ENCODE measurements at places on chromosomes 3 and 15. TPM values are rescaled to one million over a fixed set of nuclear protein-coding genes. Genes with fewer than 3 reads are reported as not detected.

Gene CMTM8
- 5.9 TPM for total RNA-seq

Gene PLXNA1
- 3.9 TPM for total RNA-seq

Gene CCDC39
- total RNA-seq, result not detected

Gene NISCH
- 94.5 TPM for total RNA-seq

Gene ARPIN
- total RNA-seq, result not detected

Gene CHMP2B
- total RNA-seq, result 21.2 TPM

Gene RBPMS2
- total RNA-seq, result 0.10 TPM

Gene TRAIP
- total RNA-seq, result 30.9 TPM

Gene GPR149
- total RNA-seq, result not detected

GRCh38 chr3:5136211-5136918, 14.3 kb downstream of the ARL8B start:
- DNase-seq, result peak; percentile 56

DNA sequence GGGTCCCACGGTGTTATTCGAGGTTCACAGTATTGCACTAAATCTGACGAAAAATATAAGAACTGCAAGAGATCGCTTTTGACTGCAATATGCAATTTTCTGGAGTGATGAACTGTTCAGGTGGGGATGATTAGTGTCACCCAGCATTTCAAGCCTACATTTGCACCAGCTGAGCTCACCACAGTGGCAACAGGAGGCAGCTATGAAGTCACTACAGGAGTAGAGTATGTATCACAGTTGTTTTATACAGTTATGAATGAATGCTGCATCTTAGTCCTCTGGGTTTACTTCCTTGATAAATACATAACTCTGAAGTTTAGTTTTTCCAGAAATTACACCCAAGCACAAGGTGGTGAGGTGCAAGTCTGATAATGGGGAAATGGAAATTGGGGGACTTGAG, 69.6 kb downstream of the CHSY1 start:
- DNase-seq, result no peak

GRCh38 chr15:33209575-33210481, 15.3 kb upstream of the FMN1 start:
- DNase-seq, result no peak

DNA sequence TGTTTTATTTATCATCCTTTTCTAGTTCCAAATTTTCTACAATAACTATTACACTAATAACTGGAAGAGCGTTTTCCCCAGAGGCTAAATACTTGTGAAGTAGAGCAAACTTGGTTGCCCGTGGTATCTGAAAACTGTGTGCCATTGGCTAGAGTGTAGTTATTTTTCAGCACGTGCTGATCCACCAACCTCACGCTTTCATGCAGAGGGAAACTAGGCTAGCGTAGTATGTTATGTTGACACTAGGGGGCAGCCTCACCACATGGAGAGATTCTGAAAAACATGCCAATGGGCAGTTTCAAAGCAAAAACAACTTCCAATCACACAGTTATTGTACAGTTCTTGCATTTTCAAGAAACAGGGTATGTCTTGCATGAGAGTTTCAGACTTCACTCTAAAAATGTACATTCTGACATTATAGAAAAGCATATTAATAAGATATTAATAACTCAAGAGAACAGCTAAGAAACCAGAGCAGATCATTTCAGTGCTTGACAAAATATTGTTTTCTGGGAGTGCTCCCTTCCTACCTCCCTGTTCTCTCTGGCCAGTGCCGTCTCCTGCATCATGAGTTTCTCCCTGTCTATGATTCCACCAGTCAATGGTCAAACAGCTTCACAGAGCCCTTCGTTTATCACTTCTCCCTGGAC, 39.7 kb downstream of the SPATA12 start:
- DNase-seq, result peak; percentile 75

- DNase-seq, result no peak
Observed at GRCh38 chr3:17456046-17456445, 286.4 kb downstream of the TBC1D5 start.

DNA sequence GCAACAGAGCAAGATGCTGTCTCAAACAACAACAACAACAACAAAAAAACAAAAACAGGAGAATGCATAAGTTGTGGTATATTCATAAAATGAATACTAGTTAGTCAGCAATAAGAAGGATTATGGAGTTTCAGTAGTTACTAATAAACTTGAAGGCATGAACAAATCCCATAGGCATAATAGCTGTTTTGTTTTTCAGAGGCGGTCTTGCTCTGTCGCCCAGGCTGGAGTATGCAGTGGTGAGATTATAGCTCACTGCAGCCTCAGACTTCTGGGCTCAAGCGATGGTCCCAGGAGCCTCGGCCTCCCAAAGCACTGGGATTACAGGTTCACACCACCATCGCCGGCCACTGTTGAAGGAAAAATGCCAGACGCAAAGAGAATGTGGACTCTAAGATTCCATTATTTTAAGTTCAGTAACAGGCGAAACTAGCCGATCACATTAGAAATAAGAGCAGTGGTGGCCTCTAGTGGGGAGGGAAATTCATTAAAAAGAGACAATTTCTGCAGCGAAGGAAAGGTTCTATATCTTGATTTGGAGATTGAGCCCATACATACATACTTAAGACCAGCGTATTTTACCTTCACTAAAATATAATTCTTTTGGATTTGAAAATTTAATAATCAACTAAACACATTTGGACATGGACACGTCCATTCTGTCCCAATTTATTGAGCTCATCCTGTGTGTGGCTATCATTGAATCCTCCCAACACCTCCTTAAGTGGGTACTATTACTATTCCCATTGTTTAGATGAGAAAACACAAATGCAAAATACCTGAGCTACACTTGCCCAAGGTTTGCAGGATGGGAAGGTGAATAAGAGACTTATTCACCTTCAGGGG, 27.4 kb upstream of the HDAC11 start:
- peak; percentile 69 for DNase-seq

GRCh38 chr3:183285828-183286457, 32.9 kb downstream of the B3GNT5 start:
- DNase-seq, result peak; percentile 90

DNA sequence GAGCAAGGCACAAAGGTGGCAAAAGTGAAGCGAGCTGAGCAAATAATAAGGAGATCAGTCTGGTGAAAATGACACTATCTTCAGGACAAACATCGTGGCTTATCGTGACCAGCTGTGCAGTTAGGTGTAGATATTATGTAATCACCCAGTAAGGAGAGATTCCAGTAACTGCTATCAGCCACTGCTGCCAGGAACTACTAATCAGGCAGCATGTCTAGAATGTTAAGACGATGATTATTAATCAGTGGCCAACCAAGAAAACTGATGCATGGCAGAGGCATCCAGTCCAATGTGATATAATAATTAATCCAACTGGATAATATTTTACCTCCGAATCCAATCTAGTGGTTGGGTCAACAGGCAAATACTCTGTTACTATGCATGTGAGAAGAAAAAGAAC, 252.7 kb upstream of the ZPLD1 start:
- DNase-seq, result no peak

- DNase-seq, result no peak
Observed at GRCh38 chr15:93250950-93251349, 161.9 kb upstream of the RGMA start.

- no peak for DNase-seq
Observed at GRCh38 chr3:42129014-42129953, 38.1 kb downstream of the TRAK1 start.

- DNase-seq, result no peak
Observed at GRCh38 chr3:125177746-125178145, 34.8 kb downstream of the SLC12A8 start.

DNA sequence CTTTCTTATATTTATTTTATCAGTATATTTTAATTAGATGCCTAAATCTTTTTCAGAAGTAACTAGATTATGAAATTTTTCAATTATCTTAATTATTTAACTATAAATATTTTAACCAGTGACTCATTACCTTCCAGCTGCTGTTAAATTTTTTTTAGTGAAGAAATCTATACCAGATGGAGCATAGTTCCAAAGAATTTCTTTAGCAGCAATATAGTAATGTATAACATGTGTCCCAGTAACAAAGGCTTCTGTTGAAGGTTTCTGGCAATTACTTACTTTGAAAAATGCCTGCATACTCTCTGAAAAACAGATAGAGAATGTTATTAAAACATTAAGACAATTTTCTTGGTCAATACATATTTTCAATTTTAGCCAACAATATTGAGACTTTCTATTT, 45.1 kb upstream of the CP start:
- DNase-seq, result no peak

GRCh38 chr3:111979434-111980038, 710 bp downstream of the ABHD10 start:
- peak; percentile 23 for DNase-seq

- no peak for DNase-seq
Observed at GRCh38 chr3:108420926-108421325, 89.5 kb downstream of the MYH15 start.

- no peak for DNase-seq
Observed at GRCh38 chr3:1591327-1592028, 498.7 kb downstream of the CNTN6 start.

- no peak for DNase-seq
Observed at GRCh38 chr15:40854161-40854560, 10.3 kb downstream of the SPINT1 start.

DNA sequence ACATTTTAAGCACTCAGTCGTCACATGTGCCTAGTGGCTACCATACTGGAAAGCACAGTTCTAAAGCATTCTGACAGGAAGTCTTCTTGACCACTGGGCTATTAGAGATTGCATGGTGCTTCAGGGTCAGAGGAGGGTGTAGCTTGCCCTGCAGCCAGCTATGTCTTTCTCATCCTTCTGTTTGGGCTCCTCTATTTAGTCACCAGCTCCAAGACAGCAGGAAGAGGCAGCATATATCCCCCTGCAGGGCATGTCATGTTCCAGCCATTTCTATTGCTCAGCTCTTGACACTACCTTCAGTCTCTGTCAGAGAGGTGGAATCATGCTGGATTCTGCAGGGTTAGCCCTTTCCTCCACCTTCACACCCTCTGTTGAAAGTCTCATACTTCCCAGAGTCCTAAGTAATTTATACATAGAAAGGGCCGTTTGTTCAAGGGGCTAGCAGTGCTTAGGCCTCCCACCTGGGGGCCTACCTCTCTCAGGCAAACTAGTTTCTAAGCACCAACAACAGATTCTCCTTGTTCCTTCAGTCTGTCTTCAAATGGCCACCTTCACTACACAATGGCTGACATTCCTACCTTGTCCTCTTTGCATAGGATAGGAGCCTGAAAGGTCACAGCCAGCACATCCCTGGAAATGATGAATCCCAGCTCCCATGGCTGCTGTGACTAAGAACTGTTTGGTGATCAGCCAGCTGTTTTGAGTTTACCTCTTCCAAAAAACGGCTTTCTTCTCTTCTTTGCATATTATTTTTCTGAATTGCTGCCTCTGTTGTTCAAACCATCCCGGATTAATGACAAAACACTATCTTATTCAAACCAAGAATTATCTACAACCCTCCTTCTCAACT, 115.7 kb upstream of the BFSP2 start:
- no peak for DNase-seq

GRCh38 chr3:179476215-179476614, 24.9 kb upstream of the GNB4 start:
- no peak for DNase-seq

- no peak for DNase-seq
Observed at GRCh38 chr3:4426782-4427344, 40.2 kb downstream of the SUMF1 start.

DNA sequence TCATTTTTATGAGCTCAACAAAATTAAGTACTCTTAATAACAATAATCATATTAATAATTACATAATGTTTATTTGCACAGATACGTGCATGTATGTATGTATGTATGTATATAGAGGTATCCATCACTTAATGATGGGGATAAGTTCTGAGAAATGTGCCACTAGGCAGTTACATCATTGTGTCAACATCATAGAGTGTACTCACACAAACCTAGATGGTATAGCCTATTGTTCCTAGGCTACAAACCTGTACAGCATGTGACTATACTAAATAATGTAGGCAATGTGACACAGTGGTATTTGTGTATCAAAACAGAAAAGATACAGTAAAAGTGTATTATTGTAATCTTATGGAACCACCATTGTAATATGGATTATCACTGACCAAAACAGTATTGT, 874.7 kb upstream of the GBE1 start:
- no peak for DNase-seq

- no peak for DNase-seq
Observed at GRCh38 chr15:88658972-88659931, 20.4 kb downstream of the ISG20 start.

DNA sequence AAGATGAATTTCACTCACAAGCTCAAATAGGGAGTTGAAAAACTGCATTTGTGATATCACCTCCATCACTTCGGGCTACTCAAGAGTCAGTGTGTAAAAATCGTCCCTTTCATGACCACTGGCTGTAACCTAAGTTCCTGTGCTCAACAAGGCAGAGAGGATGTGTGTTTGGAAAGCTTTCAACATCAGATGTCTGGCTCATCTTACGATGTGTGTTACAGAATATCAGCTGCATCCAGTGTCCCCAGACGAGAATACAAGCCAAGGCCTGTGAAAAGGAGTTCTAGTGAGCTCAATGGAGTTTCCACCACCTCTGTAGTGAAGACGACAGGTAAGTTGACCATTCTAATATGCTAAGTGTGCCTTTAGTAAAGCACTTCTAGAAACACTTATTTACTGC, 65.5 kb upstream of the ADAMTSL3 start:
- no peak for DNase-seq

GRCh38 chr3:197753263-197753662, 3.6 kb downstream of the FYTTD1 start:
- no peak for DNase-seq

GRCh38 chr3:168341956-168342936, 246.5 kb upstream of the GOLIM4 start:
- DNase-seq, result no peak

DNA sequence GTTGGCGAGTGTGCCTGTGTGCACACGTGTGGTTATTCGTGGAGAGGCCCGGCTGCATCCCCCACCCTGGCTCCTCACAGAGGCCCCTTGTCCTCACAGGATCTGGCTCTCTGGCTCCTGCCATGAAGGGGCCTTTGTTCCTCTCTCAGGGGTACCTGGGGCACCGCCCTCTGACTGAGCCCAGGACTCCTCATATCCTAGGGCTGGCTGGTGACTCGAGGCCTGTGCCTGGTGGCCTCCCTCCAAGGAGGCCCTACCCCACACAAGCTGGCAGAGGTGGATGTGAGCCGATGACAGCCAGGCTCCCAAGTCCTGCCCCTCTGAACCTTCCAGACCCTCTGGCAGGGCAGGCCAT, 10.0 kb downstream of the PRKCD start:
- DNase-seq, result no peak

DNA sequence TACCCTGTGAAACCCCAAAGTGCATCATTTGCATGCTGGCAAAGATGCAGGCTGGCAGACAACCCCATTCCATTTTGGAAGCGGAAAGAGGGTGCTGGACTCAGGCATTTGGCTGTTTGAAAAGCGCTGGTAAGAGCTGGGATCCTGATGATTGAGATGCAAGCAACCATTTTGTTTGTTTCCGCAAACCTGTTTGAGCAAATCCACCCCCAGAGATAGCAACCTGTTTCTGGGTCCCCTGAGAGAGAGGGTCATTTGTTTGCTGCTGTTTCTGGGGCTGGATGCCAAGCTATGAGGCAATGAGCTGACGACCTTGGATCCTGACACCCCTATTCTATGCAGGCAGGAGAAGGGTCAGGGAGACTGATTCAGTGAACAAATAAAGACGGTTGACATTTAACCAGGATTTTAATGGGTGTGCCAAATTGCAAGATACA, 9.8 kb downstream of the SLC6A1 start:
- DNase-seq, result no peak

All from activated CD4-positive, alpha-beta T cell treated with anti-CD3 and anti-CD28 coated beads, Interleukin-2, amount 10 ng/mL, durations not matched to agents 7 days and 5 days (primary cell).